ENCODE measurements at places on chromosomes 6 and 20.

GRCh38 chr6:150949526-150949925 is 84.0 kb downstream of the MTHFD1L start:
- DNase-seq: no peak

DNA sequence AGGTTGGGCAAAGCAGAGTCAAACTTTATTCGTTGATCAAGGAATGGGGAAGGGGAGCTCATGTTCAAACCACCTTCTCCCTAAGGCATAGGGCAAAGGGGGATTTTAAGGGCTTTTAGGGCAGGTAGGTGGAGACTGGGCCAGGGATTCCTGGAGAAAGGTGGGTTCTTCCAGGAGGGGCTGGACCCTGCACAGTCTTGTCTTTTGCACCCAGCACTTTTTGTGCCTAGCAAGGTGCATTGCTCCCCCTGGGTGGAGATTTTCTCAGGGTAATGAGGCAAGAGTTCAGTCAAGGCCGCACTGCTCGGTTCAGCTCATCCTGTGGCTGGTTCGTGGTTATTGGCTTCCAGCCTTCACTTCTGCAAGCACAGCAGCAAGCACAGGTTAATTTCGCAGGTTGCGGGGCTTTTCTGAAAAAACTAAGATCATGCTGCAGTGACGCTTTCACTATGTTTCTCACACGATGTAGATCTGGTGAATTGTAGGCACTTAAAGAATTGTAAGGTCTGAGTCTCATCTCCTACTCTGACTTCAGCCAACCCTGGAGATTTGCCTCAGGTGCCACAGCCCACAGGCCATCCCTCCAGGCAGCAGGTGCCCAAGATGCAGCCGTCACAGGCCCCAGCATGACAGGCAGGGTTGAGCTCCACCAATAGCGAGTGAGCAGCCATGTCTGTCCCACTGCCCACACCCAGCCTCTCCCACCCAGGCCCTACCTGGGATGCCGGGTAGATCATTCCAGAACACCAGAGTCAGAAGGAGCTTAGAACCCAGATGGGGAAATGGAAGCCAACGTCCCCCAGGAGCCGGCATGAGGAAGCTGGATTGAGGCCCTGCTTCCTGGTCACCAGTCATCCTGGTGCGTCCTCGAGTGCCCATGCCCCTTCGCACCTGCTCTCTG is 37.1 kb downstream of the SUN5 start:
- no peak for DNase-seq

- no peak for DNase-seq
Observed at GRCh38 chr6:104381907-104382306, 477.8 kb downstream of the HACE1 start.

GRCh38 chr20:16434062-16434664 is 139.1 kb downstream of the KIF16B start:
- peak; percentile 2 for DNase-seq

DNA sequence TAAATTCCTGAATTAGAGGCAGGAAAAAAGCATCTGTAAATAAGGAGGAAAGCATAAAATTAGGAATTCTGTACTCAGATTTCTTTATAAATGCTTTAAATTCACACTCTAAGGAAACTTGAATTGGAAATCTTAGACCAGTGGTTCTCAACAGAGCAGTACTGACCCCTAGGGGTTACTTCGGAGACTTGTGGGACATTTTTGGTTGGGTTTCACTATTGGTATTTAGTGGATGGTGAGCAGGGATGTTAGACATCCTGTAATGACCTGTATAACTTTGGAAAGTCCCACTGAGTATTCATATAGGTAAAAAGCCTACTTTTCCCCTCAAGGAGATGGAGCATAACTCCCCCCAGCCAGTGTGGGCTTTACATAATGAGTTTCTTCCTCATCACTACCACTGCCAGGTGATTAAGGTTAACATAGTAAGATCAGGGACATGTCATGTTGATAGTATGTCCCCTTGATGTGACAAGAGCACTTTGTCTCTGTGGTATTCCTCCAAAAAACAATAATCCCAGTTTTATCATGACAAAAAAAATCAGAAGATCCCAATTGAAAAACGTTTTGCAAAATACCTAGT is 31.0 kb downstream of the GLO1 start:
- DNase-seq: no peak

- no peak for DNase-seq
Observed at GRCh38 chr6:82442061-82442719, 78.6 kb downstream of the TPBG start.

- DNase-seq: no peak
Observed at GRCh38 chr6:169905041-169905807, 153.8 kb downstream of the ERMARD start.
